ENCODE measurements at places on chromosomes 11 and 22. TPM values are rescaled to one million over a fixed set of nuclear protein-coding genes. Genes with fewer than 3 reads are reported as not detected.

Gene MLC1
- total RNA-seq: not detected

Gene TENM4
- total RNA-seq: 9.0 TPM

Gene AQP11
- total RNA-seq: 1.4 TPM

Gene OR8A1
- total RNA-seq: not detected

GRCh38 chr11:3022300-3022967, 30.3 kb upstream of the NAP1L4 start:
- DNase-seq: peak; percentile 73

DNA sequence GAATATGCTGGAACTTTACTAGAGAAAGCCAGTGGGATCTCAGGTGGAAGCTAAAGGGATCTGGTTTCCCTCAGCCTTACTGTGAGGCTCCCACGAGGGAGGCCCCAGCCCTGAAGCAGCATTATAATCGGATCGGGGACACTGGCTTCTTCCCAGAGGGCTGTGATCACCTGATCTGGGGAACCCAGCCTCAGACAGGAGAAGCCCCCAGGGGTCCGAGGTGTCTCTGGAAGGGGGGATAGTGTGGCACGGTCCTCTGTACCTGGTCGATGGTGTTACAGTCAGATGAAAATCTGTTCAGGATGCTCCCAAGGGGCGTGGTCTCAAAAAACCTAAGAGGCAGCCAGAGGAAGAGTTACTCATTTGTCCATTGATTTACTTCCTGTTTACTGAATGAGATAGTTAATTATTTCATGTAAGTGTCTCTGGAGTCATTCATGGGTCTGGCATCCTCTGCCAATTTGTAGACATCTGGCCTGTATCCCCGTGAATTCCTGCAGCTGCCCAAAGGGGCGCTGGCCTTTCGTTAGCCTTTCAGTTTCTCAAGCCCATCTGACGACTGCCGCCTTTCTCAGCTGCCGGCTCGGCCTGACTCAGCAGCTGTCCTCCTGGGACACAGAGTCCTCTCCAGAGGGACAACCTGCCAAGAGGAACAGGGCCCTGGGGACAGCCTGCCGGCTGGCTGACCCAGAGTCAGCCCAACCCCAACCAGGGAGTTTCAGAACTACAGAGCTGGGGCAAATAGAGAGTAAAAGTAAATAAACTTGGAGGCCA, 17.0 kb upstream of the KCNJ11 start:
- peak; percentile 7 for DNase-seq

DNA sequence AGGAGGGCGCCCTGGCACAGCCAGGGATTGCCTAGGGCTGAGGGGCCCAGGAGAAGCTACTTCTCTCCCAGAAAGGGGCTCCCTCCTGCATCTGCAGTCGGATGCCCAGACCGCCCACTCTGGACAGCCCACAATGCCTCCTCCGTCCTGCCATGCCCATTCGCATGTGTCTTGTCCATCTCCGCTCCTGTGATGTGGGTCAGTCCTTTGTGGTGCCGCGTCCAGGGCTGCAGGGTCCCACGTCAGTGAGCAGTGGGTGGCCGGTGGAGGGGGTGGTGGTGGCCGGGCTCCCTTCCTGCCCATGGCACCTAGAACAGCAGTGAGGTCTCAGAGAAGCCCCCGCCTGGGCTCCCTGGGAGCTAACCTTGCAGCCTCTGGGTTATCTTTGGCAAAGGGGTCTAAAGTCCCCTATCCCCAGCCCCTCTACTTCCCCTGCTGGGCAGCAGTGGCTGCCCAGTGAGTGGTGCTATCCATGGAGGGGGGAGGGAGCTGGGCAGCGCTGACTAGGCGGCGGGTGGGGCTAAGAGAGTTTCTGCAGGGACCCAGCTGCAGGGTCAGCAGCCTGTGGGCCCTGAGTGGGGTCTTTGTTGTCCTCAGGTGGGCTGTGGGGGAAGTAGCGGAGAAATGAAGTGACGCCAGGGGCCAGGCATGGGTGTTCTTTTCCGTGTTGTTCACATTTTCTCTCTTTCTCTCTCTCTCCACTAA, 41.1 kb downstream of the KCNC1 start:
- DNase-seq: no peak

- peak; percentile 32 for DNase-seq
Measured at GRCh38 chr11:113873236-113873626, 2.1 kb downstream of the USP28 start.

DNA sequence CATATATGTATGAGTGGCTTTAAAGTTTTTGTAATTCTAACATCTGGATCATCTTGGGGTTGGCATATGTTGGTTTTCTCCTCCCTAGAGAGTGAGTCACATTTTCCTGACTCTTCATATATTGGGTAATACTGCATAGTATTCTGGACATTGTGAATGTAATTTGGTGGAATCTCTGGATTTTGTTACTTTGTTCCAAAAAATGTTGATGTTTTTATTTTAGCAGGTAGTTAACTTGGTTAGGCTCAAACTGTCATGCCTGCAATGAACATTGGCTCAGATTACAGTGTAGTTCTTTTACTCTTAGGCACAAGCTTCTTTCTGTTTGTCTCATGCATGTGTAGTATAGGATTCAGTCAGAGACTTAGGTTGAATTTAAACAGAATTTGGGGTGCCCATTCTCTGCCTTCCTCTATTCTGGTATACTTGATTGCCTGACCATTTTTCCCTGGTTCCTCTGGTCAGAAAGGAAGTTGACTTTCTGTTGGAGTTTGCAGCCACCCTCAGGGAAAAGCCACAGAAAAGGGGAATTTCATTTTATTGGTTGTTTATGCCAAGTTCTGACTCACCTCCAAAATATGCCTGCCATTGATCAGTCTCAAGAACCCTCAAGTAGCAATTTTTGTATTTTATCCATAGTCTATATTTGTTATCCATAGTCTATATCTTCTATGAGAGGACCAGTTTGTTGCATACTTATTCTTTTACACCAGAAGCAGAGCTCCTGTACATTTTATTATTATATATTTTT, 151.7 kb downstream of the UVRAG start:
- peak; percentile 84 for DNase-seq

DNA sequence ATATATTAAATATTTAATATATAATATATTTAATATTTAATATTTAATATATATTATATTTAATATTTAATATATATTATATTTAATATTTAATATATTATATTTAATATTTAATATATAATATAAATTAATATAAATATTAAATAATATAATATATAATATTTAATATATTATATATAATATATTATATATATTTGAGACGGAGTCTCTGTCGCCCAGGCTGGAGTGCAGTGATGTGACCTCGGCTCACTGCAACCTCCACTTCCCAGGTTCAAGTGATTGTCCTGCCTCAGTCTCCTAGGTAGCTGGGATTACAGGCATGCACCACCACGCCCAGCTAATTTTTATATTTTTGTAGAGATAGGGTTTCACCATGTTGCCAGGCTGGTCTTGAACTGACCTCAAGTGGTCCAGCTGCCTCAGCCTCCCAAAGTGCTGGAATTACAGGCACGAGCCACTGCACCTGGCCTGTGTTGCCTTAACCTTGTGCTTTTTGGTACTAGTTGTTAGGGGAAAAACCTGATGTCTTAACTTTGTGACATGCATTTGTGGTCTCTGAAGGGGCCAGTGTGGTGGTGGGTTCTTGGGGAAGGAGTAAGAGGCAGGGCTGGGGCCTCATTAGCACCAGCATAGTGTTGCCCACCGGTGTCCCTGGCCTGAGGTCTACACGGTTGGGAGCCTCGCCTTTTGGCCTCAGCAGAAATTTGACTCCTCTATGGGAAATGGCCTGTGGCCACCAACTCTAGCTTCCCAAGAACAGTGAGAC, 16.6 kb downstream of the SEC14L3 start:
- DNase-seq: no peak

DNA sequence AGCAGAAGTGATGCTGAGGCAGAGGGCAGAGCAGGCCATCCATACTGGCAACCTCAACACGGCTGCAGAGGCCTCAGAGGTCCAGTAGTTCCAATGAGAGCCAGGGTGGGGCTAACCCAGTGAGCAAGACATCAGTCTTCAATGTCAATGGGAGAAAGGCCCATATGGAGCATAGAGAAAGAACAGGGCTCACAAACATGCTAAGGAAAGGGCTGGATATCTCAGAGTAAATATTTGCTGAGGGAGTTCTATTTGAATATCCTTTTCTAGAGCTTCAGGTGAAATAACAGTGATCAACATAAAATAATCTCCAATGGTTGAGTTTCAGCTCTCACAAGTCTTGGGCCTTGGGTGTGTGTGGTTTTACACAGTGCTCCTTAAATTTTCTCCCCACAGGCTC, 50.8 kb upstream of the CCDC90B start:
- no peak for DNase-seq
